Pulmonary artery endothelial cell (primary cell): ENCODE measurements at places on chromosomes 7 and 10.

DNA sequence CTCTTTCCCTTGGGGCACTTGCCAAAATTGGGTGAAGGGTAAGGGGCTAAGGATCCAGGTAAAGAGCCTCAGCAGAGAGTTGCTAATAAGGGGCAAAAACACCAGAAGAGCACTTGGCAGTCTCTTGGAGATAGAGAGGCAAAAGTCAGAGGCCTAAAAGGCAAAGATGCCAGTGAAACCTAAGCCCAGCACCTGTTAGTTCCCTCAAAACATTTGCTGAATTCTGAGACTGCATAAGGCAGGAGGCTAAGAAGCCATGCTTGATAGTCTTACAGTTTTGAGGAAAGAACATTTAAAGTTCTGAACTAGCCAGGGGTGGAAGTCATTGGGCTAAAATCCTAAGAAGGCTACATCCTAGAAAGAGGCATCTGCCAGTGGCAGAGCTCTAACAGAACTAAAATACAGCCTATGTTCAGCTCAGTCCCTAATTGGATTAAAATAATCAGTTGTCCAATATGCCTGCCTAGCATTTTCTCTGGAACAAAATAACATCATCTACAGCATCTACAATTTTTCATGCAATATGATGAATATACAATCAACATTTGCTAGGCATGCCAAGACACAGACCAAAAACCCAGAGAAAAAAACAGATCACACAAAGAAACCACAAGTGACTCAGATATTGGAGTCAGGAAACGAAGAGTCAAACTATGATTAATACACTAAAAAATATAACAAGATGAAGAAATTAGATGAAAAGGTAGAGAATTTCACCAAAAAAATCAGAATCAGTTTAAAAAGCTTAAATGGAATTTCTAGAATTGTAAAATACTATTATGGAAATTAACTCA, 7.7 kb downstream of the HTR7 start:
- DNase-seq, result no peak

DNA sequence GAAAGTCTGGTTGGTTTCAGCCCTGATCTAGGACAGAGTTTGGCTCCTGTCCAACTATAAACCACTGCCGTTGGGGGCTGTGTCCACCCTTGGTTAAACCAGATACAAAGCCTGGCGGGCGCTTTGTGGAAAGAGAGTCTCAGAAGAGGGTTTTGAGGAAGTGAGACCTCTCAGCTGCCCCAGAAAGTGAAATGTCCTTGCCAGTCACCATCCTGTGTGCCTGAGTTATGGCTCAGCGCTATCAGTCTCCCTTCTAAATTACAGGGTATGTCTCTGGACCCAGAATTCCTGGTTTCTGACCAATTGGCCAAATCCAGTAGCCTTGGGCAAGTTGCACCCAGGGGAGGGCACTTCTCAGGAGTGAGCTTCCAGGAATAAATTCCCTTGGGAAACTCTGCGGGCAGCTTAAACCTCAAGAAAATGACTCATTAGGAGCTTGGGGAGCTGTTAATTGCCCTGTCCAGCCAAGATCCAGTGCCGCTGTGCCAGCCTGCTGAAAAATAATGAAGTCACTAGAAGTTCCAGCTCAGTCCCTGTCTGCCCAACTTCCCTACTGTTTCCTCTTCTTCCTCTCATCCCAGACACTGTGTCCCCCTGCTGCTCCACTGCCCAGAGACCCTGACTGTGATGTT, 66.7 kb upstream of the PDZD8 start:
- DNase-seq, result no peak

GRCh38 chr7:27619492-27619891, 43.2 kb downstream of the HIBADH start:
- DNase-seq, result no peak

DNA sequence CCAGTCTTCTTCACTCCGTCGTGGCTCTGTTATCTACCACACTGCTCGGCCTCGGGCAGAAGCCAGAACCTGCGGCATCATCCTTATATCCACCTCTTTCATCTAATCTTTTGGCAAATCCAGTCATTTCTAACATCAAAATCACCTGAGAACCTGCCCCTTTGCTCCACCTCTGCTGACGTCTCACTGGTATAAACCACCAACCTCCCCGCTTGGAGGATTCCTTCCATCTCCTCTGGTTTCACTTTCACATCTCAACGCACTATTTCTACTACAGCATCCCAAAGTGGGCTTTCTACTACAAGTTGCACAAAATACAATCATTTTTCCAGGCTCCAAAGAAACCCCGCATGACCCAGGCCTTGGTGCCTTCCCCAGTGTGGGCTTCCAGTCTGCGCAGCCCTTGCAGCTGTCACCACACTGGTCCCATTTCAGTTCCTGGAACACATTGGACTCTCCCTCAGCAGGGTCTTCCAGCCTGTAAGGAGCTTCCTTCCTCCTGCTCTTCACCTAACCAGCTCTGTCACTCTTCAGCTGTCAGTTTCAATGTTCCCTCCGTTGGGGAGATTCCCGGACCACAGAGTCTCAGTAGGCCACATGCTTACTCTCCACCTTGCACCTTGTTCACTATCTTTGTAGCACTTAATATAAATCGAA, 85.0 kb downstream of the PRKCQ start:
- no peak for DNase-seq

- no peak for DNase-seq
These were observed 66.7 kb downstream of the ARL4A start for GRCh38 chr7:12754179-12754578.

DNA sequence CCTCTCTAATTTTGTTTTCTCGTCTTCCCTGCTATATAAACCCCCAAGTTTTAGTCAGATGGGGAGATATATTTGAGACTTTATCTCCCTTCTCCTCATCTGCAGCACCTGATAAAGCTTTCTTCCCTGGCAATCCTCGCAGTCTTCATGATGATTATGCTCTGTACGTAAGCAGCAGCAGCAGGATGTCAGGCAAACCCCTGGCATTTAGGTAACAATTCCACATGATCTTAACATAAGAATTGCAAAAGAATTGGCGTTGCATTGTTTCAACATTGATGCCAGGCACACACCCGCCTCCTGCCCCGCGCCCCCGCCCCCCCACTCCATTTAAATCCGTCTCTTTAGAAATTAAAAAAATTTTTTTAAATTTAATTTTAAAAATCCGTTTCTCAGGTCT, 6.1 kb downstream of the PKD1L1 start:
- no peak for DNase-seq

- no peak for DNase-seq
These were observed 697.6 kb upstream of the GALNT17 start for GRCh38 chr7:70434376-70434775.

DNA sequence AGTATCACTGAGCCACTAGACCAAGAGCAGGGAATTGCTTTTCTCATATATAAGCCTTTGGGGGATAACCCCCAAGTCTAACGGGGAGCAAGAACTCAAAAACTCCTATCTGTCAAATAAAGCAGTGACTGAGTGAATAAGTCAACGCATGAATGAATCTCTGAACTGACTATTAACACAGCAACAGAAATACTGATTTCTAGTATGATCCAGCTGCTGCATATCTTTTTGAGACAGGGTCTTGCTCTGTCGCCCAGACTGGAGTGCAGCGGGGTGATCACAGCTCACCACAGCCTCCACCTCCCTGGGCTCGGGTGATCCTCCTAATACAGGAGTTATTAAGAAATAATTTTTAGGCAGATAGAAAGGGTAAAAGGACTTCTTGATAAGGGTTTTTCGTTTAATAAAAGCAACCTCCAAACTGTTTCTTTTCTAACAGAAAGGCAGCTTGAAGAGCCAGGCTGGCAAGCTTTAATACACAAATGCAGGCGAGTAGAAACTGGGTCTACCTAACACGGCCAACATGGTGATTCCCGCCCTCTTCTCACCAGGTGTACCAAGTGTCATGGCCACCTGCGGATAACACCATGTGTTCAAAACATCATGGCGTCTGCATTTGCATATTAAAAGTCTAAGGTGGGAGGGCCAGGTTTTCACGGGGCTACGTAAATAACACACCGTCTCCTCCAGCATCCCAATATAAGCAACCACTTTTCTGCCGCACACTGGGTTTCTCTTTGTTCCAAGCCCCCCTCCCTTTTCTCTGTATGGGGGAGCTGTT, 631.9 kb downstream of the PARD3 start:
- DNase-seq, result no peak
